Activated T-cell treated with anti-CD3 and anti-CD28 coated beads, Interleukin-2, amount 50 U/mL, for 48 hours (primary cell): ENCODE measurements at places on chromosomes 7 and 10.
A peak's percentile ranks its signal among the peaks of the same experiment; 100 is the strongest.

- no peak for DNase-seq
Measured at GRCh38 chr10:116286626-116287200, 13.7 kb upstream of the GFRA1 start.

DNA sequence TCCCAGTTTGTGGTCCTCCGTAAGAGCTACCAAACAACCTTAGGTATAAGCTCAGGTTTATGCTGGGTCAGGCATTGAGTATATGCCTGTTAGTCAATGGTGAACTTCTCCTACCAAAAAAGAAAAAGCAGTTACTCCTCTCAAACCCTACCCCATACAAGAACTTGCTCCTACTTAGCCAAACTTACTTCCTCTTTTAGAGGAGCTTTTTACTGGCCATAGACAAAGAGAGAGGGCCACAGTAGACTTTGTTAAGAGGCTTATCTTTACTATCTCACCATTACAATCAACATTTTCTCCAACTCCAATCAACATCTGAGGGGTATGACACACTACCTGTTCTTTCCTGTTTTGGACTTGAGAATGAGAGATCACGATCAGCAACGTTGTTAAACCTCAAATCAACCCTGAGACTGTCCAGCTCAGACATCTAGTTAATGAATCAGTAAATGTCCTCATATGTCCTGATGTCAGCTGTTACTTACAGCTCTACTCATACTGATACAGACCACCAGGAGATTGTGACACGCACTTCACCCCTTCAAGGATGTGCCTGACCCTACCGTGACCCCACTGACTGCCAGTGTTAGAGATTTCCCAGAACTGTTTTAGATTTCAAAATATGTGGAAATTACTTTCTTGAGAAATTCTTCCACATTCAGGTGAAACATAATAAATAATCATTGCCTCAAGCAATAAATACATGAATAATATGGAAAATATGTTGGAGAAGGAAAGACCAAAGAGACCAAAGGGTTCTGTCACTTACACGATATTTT lies 18.4 kb upstream of the CCDC71L start:
- peak; percentile 26 for DNase-seq

GRCh38 chr10:61895898-61896600 lies 5.5 kb upstream of the ARID5B start:
- no peak for DNase-seq

GRCh38 chr7:512146-512510 lies 7.5 kb downstream of the PDGFA start:
- no peak for DNase-seq

DNA sequence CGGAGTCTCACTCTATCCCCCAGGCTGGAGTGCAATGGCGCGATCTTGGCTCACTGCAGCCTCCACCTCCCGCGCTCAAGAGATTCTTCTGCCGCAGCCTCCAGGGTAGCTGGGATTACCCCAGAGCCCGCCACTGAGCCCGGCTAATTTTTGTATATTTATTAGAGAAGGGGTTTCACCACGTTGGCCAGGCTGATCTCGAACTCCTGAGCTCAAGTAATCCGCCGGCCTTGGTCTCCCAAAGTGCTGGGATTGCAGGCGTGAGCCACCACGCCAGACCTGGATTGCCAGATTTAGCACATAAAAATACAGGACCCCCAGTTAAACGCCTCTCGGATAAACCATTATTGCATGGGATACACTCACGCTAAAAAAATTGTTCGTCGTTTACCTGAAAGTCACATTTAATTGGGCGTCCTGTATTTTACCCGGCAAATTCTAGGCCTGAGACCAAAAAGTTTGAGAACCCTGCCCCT lies 375 bp upstream of the GATAD1 start:
- DNase-seq = no peak

GRCh38 chr7:115363916-115364315 lies 442.0 kb downstream of the MDFIC start:
- DNase-seq = no peak

DNA sequence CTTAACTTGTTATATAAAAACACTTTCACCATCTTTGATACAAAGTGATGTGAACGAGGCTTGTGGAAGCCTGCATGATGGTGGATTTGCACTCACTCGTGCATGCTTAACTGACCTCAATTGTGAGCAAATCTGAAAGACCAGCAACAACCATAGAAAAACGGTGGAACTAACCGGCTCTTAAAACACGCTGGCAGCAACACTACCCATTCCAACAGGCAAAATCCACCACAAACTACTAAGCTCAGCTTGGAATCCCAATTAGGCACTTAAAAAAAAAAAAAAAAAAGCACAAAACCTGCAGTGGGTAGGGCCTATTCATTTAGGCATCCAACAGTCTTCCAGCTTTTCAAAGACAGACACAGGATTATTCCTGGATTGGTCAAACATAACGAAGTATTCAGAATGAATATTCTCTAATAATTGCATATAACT lies 1.8 kb downstream of the GDI2 start:
- no peak for DNase-seq

DNA sequence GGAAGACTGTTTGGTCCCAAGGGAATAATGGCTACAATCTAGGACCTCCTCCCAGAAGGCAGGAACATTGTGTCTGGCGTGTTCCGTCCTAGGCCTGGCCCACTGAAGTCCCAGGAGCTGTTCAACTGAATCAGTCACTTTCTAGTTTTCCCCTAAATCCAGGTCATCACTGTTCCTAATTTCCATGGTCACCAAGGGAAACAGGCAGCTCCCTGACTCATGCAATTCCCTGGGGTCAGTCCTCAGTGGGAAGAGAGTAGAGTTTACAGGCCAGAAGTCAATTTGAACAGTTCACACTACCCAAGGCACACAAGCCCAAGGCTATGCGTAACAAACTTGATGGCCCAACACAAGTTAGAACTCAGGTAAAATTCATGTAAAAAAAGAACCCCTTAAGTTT lies 44.0 kb downstream of the CREB3L2 start:
- DNase-seq = no peak

GRCh38 chr10:59839576-59839975 lies 66.8 kb downstream of the CCDC6 start:
- no peak for DNase-seq

GRCh38 chr10:70698211-70698610 lies 25.9 kb downstream of the ADAMTS14 start:
- no peak for DNase-seq

- no peak for DNase-seq
Measured at GRCh38 chr10:51658000-51658399, 41.4 kb downstream of the CSTF2T start.

DNA sequence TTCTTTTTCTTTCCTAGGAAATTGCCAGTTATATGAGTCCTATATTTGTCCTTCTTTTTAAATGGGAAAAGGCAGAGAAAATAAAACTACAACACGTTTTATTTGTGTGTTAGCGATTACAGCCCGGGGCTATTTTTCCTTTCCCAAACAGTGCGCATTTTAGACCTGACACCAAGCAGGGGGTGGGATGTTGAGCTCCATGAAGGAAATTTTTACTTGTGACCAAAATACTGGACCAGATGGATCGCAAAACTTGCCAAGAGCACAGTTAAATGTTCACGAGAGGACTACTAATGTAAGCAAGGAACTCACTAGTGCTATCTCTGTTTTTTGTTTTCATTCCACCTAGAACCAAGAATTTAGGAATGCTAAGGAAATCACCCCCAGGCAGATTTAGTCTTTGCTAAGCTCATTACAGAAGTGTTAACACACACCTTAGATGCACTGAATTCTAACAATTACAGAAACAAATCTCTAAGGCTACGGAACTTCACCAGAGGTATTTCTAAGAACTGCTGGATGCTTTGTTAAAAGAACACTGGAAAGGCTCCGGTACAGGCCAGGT lies 114.8 kb downstream of the JAZF1 start:
- DNase-seq = no peak

DNA sequence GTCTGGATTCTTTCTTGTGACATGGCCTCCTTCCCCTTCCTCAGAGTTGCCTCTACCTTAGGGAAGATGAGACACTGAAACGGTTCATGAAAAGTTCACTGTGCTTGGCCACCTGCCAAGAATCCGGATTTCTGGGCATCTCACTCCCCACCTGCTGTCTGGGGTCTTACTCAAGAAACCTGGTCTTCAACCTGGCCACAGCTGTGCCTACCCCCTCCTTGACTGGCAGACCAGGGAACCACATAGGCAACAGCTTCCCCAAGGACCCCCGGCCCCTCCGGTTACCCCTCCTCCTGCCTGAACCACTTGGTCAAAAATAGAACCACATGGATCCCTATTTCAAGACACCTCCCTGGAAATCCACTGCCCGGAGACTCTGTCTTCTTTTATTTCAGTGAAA lies 58.7 kb upstream of the NANOS1 start:
- no peak for DNase-seq

DNA sequence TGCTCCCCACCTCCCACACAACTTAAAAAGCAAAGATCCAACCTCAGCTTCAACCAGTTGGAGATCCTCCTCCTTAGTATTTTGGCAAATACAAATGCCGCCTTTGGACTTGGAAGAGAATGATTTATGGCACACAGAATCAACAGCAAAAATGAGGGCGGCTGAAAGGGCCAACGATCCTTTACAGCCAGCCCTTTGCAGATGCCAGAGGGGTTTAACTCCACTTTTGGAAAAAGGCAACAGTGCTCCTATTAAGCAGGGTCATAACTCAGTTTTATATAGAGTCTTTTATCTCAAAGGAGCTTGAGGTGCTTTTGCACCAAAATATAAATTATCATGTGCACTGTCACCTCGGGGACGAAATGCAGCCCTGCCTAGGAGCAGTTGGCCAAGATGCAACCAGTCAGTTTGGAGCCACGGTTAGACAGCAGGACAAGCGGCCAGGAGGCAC lies 56.7 kb upstream of the JCAD start:
- no peak for DNase-seq

GRCh38 chr7:780516-780915 lies 51.8 kb upstream of the SUN1 start:
- DNase-seq = no peak

GRCh38 chr7:27122077-27122910 lies 8.3 kb downstream of the HOXA4 start:
- DNase-seq = no peak

DNA sequence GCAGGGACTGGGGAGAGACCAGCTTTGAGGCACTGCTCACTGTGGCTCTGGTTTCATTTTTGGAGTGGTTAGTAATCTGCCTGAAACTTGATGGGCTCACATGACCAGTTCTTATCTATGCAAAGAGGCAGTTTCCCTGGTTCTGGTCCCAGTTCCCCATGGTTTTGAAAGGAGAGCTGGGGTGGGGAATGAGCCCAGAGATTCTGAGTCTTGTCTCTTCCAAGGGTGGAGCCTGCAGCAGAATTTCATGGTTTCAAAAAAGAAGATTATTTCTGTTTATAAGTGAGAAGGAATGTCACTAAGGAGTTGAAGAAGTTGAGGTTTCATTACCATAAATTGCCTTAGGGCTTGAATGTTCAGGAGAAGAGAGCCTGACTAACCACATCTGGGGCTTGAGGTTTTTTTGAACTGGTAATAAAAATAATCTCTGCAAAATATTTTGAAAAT lies 190.2 kb upstream of the HABP2 start:
- no peak for DNase-seq

GRCh38 chr10:96830511-96831199 lies 1.4 kb upstream of the LCOR start:
- DNase-seq = peak; percentile 85

DNA sequence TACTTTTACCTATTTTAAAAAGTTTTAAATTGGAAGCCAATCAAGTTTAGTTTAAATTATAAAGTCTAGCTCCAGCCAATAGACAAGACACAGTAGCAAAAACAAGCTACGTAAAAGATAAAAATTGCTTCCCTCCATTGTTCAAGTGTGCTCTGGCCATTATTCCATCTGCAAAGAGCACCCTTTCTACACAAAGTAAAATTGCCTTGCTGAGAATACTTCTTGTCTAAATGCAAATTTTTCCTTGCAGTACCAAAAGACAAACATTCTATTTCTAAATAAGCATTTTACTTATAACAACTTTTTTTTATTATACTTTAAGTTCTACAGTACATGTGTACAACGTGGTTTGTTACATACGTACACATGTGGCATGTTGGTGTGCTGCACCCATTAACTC lies 75.9 kb upstream of the ZNF746 start:
- DNase-seq = no peak

GRCh38 chr10:62442894-62443669 lies 68.9 kb downstream of the ZNF365 start:
- DNase-seq = no peak

DNA sequence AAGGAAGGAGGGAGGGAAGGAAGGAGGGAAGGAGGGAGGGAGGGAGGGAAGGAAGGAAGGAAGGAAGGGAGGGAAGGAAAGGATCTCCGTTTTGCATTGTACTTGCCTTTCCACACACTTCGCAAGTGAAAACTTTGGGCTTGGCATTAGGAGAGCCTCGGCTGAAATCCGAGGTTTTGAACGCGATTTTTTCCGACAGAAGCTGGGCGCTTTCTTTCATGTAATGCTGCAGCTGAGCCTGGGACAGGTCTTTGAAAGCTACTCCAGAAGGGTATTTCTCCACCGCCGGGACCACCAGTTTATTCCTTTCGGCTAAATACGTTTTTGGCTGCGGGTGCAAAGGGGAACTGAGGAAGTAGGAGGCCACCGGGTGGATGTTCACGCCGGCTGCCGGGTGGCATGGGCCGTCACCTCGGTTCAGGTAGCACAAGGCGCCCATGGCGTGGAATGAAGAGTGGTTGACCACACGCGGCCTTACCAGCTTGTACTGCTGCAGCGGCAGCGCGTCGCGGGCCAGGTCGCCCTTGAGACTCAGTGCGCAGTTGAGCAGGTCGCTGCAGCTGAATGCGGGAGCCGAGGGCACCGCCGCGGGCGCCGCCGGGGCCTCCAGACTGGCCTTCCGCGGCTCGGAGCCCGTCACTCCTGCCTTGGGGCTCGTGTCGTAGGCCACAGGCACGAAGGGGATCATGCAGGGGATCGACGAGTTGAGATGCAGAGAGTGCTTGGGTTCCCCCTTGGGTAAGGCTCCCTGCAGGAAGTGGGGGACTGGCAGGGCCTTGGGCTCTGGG lies 825 bp downstream of the FEZF1 start:
- DNase-seq = no peak

- no peak for DNase-seq
Measured at GRCh38 chr10:69874449-69874848, 72.7 kb downstream of the COL13A1 start.

DNA sequence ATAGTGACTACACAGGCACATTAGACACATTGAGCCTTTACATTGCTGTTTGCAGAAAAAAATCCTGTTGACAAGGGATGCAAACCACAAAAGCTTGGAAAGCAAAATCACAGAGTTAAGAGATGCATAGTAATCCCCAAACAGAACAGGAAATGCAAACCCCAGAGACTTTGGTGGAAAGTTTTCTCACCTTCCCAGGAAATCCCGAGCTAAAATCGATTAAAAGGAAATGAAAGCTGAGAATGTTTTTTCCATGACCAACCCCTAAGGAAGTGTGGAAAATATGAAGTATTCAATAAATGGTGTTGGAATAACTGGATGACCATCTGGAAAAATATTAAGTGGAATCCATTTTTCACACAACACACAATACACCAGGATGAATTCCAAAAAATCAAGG lies 598.7 kb downstream of the GRID1 start:
- no peak for DNase-seq
